ENCODE measurements at places on chromosomes 6 and 20.

DNA sequence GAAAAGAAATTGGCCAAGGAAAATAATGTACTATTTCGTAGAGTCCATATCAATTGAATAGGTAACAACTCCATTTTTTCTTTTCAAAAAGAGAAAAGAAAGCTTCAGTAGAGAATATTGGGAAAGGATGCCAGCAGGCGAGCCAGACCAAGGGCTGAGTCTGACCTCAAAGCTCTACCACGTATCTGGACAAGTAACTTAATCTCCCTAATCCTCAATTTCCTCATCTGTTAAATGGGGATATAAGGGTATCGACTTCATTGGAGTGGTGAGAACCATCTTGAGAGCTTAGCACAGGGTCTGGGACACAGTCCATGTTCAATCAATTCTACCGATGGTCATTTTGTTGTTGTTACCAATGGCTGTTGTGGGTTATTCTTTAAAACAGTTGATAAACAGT lies 63.2 kb upstream of the TBC1D7 start:
- DNase-seq = no peak

- no peak for DNase-seq
Measured at GRCh38 chr6:110492584-110492983, 16.2 kb upstream of the SLC22A16 start.

DNA sequence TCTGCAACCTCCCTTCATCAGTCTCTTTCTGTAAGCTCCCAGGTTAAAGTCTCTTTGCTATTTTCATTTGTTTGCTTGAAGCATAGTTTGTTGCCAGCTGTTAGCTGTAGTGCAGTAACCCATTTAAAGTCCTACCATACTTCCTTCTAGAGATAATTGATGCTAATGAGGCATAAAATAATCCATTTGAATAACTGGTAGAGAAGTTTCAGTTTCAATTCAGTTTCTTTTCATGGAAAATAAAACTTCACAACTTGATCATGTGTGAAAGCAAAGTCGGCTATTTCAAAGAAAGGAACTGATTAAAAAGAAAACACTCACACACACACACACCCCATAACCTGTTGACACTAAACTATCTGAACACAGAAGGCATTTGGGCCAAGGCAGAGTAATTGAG lies 68.5 kb upstream of the TENT5A start:
- no peak for DNase-seq

- no peak for DNase-seq
Measured at GRCh38 chr20:46071573-46071972, 18.2 kb downstream of the NCOA5 start.

DNA sequence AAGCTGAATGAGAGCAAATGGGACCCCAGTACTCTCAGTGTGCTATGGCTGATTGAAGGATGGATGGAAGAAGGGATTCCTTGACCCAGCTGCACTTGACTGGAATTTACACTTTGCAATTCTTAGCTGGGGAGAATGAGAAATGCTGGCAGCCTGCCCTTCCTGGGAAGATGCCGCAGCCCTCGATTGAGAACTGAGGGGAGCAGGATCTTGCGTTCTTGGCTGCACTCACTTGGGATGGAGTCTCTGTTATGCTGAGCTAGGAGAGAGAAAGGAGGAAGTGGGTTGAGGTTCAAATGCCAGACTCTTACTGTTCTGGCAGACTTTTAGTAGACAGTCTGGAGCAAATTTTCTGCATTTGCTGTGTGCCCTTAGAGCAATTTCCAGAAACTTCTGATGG lies 221.2 kb downstream of the FNDC1 start:
- no peak for DNase-seq

- DNase-seq = no peak
Measured at GRCh38 chr20:7090811-7091210, 323.3 kb downstream of the BMP2 start.

- DNase-seq = no peak
Measured at GRCh38 chr20:5072756-5073659, 46.8 kb downstream of the PCNA start.

DNA sequence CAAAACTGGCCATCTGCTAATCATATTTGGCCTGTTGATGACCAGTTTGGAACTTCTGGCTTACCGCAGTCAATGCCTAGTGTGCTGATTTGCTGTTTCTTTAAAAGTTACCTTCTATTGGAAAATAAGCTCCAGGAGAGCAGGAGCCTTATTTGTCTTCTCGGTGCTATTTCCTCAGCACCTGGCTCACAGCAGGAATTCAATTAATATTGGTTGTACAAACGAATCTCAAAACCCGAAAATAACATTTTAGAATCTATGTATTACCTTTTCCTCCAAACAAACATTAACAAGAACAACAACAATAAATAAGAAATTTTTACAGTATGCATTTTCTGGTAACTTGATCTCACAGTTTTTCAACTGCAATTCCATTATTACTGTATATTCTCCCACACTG lies 1080.7 kb upstream of the MAP3K7 start:
- no peak for DNase-seq

DNA sequence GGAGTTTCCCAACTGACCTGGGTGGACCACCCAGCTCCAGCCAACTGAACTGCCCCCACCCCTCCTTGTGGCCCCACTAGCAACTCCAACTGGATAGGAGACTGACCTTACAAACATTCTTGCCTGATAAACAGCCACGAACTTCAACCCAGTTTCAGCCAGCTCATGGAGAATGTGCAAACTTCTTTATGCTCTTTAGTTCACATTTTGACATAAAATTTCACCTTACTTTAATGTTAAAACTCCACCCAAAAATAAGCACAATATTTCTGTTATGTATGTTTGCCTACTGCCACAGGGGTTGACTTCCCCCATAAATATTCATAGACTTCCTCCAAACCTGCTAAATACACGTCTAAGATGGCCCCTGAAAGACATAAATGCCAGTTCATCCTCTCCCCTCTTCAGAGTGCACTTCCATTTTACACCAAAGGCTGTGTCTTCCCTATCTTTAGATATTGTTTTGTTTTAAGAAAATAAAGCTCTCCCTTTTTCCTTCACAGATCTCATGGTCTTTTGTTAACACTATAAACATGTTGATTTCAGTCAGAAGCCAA lies 643.7 kb downstream of the EPM2A start:
- no peak for DNase-seq

GRCh38 chr6:91715171-91715805 lies 1128.4 kb upstream of the MAP3K7 start:
- no peak for DNase-seq

- no peak for DNase-seq
Measured at GRCh38 chr6:23349521-23350147, 776.4 kb upstream of the NRSN1 start.

DNA sequence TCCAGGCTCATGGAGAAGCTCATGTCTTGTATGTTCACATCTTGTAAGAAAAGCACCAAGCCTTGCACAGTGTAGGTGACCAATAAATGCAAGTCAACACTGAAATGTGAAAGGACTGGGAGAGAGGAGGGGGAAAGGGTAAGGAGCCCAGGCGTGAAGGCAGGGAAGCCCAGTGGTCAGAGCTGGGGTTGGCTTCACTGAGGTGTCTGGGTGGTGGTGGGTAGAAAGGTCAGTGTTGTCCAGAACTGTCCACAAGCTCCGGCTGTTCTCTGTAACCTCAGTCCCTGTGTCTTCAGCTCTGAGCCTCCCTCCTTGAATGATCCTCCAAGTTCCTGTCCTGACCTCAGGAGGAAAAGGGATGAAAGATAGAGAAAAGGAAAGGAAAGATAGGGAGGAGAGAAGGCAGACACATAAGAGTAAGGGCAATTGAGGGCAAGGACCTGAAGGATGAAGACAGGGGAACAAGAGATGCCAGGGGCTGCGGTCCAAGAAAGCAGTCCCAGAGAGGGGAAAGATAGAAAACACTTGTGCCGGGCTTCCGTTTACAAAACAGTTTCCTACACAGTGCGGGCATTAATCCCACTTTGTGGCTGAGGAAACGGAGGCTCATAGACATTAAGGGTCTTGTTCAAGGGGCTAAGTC lies 2.4 kb upstream of the TNXB start:
- DNase-seq = no peak

DNA sequence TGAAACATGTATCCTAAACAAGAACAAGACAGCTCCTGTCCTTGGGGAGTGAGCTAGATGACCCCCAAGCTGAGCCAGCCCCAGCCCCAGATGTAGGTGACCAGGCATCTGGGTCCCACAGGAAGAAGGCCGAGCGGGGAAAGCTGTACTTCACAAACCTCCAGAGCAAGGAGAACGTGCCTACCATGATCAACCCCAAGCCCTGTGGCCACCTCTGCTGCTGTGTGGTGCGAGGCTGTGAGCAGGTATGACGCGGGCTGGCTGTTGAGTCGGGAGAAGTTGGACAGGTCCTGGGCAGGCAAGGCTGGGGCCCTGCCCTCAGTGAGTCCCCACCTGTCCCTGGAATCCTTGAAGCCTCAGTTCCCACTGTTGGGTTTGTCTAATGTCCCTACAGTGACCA lies 11.4 kb upstream of the CAPN11 start:
- no peak for DNase-seq

DNA sequence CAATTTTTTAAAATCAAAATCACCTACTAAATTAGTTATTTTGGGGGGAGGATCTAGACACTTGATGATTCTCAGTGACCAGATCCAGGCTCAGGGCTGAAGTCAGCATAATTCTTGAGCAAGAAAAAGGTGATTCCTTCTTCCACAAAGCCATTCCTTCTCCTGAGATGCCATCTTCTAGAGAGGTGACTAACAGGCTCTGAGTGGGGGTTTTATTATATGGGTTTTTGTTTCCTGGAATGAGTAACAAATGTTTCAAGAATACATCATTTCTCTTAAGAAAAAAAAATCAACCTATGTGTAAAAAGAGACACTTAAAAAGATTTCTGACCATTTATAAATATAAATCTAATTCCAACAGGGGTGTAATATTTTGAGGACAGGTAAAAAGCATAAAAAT lies 154.3 kb downstream of the NFATC2 start:
- DNase-seq = no peak

DNA sequence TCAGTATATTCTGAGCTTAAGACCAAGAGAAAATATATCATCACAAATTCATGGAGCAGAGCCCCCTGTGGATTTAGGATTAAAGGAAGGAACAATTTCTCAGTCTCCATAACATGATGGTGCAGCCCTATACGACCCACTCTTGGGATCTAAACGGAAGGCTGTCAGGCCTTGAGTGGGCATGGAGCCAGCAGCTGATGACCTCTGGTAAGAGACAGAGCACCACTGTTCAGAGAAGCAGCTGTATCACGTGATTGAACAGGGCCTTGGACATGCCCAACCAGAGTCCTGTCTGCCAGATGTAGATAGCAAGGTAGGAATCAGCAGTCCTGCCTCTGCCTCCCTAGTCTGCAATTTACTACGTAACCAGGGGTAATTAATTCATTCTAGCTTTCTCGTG lies 259.4 kb upstream of the POU3F2 start:
- DNase-seq = no peak

- DNase-seq = no peak
Measured at GRCh38 chr6:164693944-164694343, 615.5 kb downstream of the C6orf118 start.

DNA sequence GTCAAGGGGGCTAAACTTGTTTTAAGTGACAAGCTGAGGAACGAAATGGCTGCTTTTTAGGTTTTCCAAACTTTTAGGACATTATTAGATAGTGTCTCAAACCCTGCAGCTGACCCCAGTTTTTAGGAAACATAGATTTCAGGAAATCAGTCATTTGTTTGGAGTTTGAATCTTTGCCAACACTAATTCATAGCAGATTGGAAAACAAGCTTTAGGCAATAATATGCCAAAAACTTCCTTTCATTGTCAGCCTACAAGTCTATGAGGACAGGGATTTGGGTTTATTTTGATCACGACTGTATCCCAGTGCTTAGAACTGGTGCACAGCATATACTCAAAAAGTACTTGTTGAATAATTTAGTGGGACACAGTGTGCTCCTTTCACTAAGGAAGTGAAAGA lies 123.2 kb downstream of the TINAG start:
- no peak for DNase-seq

- no peak for DNase-seq
Measured at GRCh38 chr6:14948586-14949245, 297.2 kb upstream of the JARID2 start.

- no peak for DNase-seq
Measured at GRCh38 chr20:60074276-60074675, 116.1 kb downstream of the CDH26 start.

DNA sequence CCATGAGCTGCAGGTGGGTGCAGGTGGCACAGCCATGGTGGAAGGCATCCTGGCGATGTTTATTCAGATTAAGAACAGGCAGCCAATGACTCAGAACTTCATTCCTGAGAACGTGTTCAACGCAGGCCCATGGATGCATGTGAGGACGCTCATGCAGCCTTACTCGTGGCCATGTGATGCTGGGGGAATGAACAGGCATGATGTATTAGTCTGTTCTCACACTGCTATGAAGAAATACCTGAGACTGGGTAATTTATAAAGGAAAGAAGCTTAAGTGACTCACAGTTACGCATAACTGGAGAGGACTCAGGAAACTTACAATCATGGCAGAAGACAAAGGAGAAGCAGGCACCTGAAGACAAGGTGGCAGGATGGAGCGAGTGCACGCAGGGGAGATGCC lies 146.6 kb downstream of the RNASET2 start:
- DNase-seq = no peak

- DNase-seq = no peak
Measured at GRCh38 chr6:140590641-140591040, 1216.2 kb upstream of the CITED2 start.

GRCh38 chr20:38373231-38373867 lies 27.1 kb downstream of the LBP start:
- DNase-seq = no peak

GRCh38 chr20:51607170-51607569 lies 64.7 kb upstream of the NFATC2 start:
- no peak for DNase-seq

DNA sequence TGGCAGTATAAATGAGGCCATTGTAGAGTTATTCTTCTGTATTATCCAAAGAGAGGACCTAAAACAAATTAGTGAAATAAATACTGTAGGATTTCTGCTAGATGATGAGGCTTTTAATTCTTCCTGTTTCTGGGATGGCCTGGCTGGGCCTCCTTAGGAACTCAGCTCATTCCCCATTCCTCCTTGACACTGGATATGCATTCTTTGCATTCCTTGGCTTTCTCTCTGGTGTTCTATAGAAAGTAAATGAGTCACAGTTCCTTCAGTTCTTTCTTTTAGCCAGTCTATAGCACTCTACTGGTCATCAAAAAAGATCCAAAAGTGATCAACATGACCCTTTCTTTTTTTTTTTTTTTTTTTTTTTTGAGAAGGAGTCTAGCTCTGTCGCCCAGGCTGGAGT lies 8.6 kb downstream of the OR10C1 start:
- DNase-seq = no peak

GRCh38 chr20:8414586-8415274 lies 282.7 kb downstream of the PLCB1 start:
- DNase-seq = no peak

GRCh38 chr20:19211661-19212468 lies 577 bp upstream of the SLC24A3 start:
- no peak for DNase-seq

DNA sequence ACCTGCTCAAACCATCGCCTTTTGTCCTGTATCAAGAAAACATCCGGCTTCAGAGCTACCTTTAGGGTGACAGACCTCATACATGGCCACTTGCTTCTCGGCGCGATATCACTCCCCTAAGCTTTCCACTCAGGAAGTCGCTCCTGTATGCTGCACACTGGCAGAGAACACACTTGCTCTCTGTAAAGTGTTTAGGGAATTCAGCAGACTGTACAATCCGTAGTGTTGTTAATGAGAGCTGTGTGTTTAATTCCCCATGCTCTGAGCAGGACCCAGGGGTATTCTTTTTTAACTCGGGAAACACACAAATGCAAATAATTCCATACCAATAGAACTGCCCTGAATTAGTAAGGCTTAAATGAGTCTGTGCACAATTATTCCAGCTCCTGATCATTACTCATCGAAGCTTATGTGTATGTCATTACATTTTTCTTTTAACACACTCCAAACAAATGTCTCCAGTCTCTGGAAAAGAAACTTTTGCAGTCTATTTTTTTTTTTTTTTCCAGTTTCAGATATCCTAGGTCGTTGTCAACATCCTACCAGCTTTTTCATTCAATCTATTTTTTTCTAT lies 338.7 kb upstream of the ARID1B start:
- DNase-seq = no peak
